CD4-positive, alpha-beta T cell treated with Interleukin-15 for 4 hours (primary cell): ENCODE measurements at places on chromosomes 13 and 19.

DNA sequence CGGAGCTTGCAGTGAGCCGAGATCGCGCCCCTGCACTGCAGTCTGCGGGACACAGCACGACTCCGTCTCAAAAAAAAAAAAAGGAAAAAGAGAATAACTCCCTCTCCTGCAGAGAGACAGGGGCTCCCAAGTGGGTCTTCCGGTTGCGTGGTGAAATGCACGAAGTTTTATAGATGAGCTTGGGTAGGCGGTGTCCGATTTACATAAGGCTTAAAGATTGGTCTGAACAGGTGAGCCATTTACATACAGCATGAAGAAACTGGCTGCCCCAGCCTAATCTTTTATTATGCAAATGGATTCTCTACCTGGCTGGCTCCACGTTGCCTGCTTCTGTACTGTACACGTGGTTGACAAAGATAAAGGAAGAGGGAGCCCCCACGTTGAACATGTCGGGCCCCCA is 19.5 kb downstream of the ADGRE2 start:
- no peak for DNase-seq

- DNase-seq = no peak
Measured at GRCh38 chr19:56108447-56109195, 12.5 kb downstream of the ZNF787 start.

- DNase-seq = no peak
Measured at GRCh38 chr13:24207841-24208667, 47.5 kb downstream of the SPATA13 start.

DNA sequence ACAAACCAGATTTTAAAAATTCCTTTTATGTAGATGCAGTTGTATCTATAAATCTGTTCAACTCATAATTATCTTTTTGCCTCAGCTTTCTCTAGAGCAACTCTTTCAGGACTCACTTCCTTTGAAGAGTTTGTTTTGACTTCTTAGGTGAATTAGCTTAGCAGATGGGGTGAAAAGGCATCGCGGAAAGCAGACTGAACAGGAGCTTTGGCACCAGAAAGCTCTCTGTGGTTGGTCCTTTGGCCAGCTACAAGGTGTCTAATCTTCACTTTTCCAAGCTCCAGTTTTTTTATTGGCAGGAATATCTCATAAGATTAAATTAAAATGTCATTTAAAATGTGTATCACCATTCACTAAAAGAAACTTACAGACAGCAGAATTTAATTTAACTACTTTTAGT is 60.6 kb upstream of the KLF12 start:
- no peak for DNase-seq

GRCh38 chr19:14480700-14481079 is 5.5 kb upstream of the PTGER1 start:
- DNase-seq = no peak

- no peak for DNase-seq
Measured at GRCh38 chr19:38059897-38060296, 152.9 kb downstream of the SIPA1L3 start.

- DNase-seq = no peak
Measured at GRCh38 chr19:1760020-1760419, 6.7 kb downstream of the ONECUT3 start.

GRCh38 chr13:59962343-59962742 is 201.4 kb downstream of the DIAPH3 start:
- DNase-seq = no peak

GRCh38 chr19:35938282-35939224 is 2.4 kb downstream of the LRFN3 start:
- no peak for DNase-seq

DNA sequence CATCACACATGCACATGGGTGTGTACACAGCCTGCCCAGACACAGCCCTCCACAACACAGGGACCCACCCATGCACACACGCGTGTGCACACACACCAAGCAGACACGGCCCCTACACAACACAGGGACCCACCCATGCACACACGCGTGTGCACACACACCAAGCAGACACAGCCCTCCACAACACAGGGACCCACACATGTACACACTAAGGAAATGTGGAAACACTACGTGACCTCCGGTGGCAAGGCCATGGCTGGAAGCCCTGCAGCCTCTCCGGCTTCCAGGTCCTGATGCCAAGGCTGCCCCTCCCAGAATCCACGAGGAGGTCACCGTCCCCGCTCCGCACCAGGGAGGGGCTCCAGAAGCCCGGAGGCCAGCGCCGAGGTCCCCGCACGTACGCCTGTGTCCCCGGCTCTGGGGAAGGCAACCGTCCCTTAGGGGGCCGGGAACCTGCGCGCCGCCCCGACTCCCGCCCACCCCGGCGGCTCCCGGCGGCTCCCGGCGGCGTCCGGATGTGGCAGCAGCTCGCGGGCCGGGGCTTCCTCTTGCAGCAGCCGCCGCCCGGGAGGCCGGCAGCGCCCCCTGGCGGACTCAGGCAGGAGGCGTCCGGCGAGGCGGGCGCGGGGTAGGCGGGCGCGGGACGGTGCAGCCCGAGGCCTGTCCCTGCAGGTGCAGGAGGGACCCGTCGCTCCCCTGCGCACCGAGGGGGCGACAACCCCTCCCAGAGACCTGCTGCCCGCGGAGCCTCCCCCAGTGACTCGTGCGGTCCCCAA is 29.8 kb upstream of the GRTP1 start:
- peak; percentile 77 for DNase-seq

DNA sequence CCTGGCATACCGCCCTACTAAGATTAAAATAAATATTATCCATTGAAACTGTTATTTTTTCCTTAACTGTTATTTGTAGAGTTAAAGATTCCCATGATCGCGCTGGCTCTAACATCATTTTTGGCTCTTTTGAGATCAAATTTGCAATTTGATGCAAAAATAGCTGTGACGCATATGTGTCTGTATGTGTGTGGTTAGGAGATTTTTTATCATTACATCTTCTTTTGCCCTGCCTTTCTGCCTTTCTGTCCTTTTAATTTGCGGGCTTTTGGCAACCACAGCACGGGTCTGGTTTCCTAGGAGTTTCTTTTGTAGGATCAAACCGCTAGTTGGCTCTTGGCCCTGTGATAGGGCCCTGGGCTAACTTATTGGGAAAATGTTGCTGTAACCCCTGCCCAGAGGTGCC is 37.3 kb upstream of the ALOX5AP start:
- no peak for DNase-seq

GRCh38 chr13:98761986-98762616 is 9.6 kb upstream of the SLC15A1 start:
- DNase-seq = no peak

GRCh38 chr13:59963383-59963782 is 200.3 kb downstream of the DIAPH3 start:
- no peak for DNase-seq

DNA sequence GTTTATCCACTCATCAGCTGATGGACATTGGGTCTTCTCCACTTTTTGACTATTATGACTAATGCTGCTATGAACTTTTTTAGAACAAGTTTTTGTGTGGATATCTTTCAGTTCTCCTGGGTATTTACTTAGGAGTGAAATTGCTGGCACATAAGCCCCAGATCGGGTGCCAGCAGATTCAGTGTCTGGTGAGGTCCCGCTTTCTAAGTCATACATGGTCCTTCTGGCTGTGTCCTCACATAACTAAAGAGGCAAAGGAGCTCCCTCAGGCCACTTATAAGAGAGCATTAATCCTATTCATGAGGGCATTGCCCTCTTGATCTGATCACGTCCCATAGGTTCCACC is 600 bp upstream of the ZNF226 start:
- no peak for DNase-seq

GRCh38 chr13:51370811-51371210 is 31.3 kb downstream of the SERPINE3 start:
- DNase-seq = no peak

GRCh38 chr19:55646889-55647731 is 902 bp upstream of the CCDC106 start:
- no peak for DNase-seq

GRCh38 chr19:35460608-35461007 is 12.6 kb downstream of the FFAR2 start:
- no peak for DNase-seq

DNA sequence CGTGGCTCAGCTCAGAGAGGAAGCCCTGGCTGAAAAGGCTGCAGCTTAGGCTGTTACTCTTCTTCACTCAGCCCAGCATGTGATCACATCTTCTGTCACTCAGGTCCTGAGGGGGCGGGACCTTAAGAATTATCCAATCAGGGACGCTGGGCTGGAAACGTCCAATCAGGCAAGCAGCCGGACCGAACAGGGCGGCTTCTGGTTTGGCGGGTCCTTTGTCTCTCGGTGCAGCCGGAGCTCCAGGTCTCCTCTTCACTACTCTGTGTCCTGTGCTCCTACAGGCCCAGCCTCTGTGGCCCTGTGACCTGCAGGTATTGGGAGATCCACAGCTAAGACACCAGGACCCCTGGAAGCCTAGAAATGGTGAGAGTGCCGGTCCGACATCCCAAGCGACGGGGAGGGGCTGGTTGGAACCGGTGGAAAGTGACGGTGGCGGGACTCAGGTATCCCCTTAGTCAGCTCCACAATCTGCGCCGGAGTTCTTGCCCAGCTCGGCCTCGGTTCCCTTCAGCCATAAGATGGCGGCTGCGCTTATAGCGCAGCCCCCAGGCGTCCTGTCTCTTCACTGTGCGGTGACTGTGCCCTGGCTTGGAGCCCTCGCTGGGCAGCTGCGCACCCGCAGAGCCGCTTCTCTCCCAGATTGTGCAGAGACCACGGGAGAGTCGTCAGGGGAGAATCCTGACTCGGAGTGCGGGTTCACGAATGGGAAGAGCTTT is at the start of gene ZNF93:
TSS of gene ZNF93 (plus strand) at position 218 of the 716 bp plus-strand sequence. CDS start at position 361, 143 bp downstream.
- DNase-seq = peak; percentile 96

GRCh38 chr13:36945078-36945477 is 25.0 kb upstream of the SMAD9 start:
- no peak for DNase-seq

DNA sequence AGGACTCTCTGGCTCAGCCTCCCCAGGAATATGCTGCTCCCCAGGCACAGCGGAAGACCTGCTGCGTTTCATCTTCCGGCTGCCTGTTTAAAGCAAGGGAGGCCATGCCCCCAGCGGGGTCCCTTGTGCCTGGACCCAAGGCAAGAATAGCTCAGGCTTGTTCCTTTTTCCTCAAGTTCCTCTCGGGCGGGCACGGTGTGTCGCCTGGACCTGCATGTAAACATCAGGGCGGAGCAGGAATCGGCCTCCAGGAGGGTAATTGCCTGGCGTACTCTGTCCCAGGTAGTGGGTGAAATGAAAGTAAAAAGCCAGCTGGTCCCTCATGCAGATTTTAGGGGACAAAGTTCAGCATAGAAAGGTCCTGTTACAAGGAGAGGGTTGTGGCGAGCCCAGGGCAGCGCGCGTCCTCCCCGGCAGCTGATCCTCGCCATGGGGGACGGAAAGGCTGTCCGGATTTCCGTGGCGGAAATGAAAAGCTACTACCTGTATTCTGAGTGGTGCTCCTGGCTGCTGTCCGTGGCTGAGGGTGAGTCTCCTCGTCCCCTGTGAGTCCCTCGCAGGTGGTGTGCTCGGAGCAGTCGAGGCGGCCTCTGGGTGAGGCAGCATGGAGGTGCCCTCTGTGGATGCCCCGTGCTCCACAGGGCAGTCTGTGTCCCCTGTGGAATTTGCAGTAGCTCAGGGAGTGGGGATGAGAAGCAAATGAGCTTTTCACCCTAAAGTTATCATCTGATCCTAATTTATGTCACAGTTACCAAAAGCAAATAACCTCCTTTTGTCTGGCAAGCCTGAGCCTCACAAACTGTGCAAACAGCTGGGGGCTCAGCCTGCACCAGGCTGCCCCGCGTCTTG is 16.2 kb downstream of the MCF2L start:
- no peak for DNase-seq

- no peak for DNase-seq
Measured at GRCh38 chr13:45320876-45321629, 19.9 kb downstream of the TPT1 start.

GRCh38 chr13:100987948-100988347 is 313.4 kb upstream of the TMTC4 start:
- no peak for DNase-seq

- peak; percentile 64 for DNase-seq
Measured at GRCh38 chr19:6516018-6516658, 14.0 kb upstream of the TUBB4A start.
